ENCODE measurements at places on chromosomes 2 and 18.

DNA sequence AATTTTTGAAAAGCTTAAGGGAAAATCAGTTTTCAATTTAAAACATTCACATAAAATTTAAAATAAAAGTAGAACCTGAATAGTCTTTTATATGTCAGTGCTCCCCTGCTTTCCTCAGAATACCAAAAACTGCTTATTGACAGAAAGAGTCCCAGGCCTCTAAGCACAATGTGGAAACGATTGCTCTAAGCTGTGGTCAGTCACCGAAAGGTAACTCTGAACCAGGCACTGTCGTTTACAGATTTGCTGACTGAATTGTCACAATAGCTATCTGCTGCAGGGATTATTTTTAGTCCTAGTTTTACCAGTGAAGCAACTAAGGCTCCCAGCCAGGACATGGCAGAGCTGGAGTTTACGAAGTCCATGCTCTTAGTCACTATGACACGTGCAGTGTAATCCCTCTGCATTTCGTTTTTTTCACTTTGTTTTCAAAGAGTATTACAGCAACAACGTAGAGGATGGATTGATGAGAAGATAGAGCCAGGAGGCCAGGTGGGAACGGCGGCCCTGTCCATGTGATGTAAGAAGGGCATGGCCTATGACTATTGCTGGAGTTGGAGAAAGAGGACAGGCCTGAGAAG is 28.1 kb upstream of the TMEM247 start:
- no peaks in the 10 kb centered on the region for H3K4me1 ChIP-seq
- no peaks in the 10 kb centered on the region for H3K36me3 ChIP-seq
- no peaks in the 10 kb centered on the region for H3K27me3 ChIP-seq

DNA sequence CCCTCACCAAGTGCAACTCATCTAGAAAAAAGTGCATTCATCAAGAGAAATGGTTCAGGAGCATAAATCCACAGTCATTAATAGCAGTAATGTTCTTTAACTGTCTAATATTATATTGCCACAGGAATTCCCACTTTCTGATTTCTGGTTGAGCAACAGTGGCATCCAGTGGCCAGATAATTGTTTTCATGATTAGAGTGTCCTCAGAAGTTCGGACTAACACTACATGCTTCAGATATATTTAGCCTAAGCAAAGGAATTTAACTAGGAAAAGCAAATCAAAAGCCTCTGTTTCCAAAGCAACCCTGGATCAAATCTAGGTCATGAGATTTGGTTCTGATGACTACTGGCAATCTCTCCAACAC is 9.8 kb upstream of the ERBB4 start:
- DNase-seq, result no peak
- no peak overlapping the region for H3K4me3 ChIP-seq
- H3K4me1 ChIP-seq, result no peaks in the 10 kb centered on the region
- no peaks in the 10 kb centered on the region for H3K36me3 ChIP-seq

GRCh38 chr18:49849331-49850217 is 36.2 kb upstream of the ACAA2 start:
- H3K4me1 ChIP-seq, result no peaks in the 10 kb centered on the region
- DNase-seq, result peak; percentile 44
- no peak overlapping the region for H3K4me3 ChIP-seq

DNA sequence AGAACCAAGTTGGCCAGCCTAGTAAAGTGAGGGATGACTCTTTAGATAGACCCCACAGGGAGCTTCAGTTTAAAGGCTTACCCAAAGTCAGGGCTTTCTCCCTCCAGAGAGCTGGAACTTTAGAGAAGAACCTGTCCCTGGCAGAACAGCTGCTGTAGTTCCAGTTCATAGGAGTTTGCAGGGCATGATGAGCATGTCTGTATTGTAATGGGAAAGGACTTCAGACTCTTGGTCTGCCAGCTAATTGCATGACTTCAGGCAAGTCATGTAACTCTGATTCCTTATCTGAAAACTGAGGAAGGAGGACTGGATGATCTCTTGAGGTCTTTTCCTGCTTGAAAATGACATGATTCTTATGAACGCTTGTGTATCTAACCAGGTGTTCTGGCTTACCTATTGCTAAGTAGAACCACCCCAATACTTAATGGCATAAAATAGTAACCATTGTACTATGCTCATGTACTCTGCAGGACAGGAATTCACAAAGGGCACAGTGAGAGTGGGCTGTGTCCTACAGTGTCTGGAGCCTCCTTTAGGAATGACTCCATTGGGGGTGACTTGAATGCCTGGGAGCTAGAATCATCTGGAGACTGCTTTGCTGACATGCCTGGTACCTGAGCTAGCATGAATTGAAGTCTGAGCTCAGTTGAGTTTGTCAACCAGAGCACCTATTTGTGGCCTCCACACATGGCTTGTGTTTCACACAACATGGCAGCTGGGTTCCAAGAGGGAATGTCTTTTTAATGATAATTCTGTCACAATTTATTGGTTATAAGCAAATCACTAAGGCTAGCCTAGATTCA is 18.9 kb downstream of the SP5 start:
- DNase-seq, result no peak
- H3K36me3 ChIP-seq, result no peaks in the 10 kb centered on the region
- H3K4me3 ChIP-seq, result no peak overlapping the region
- H3K27me3 ChIP-seq, result no peaks in the 10 kb centered on the region
- no peak overlapping the region for H3K27ac ChIP-seq

Measured in ovary (tissue), 10 donors.